ENCODE measurements at places on chromosomes 7 and 10.
A peak's percentile ranks its signal among the peaks of the same experiment; 100 is the strongest.

DNA sequence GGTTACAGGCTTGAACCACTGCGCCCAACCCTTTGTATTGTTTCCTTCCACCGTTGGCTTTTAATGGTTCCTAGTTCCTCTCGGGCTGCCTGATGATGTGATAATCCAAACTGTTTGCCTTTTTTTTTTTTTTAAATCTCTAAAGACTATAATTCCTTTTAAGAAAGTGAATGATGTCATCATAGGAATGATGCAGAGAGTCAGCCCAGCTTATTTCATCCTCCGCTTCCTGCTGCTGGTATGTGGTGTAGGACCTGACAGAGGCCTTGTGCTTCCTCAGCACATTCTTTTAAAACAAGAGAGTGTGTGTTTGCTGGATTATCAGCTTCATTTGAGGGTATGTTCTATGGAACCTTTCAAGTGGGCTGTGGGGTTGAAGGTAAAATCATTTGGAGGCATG, 241.4 kb downstream of the LRMDA start:
- no peak for DNase-seq

DNA sequence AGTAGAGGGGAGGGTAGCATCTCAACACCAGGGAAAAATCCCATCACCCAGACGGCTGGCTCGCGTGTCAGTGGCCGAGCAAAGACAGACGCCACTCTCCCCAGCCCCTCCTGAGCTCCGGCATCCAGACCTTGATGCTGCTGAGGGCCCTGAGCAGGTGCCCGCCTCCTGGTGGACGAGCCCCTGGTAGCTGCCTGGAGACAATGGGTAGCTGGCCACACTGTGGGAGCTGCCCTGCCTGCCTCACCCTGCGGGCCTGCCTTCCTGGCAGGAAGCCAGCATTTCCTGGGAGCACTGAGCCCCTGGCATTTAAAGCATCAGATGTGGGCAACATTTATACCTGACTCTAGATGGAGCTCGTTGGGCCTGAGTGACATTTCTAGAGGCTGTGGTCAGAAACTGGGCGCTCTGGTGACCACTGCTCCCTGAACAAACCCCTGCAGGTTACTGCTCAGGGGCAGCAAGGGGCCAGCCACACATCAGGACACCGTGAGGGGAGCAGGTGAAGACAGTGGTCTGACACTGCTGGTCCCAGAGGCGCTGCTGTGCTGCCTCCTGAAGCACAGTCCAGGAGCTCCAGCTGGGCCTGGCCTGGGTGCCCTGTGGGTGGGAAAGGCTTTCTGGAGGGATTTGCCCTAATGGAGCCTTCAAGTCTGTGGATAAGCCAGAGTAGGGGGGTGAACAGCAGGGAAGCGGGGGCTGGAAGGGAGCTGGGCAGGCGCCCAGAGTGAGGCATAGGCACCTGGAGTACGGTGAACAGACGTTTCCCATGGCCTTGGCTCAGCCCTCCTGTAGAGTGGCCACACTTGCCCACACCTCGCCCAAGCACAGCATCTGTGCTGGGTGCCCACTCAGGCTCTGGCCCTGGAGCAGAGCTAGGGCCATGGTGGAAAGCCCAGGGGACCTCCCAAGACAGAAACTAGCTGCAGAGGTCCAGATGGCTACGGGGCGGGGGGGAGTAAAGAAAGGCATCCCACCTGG, 138.7 kb downstream of the MAPK8 start:
- no peak for DNase-seq

DNA sequence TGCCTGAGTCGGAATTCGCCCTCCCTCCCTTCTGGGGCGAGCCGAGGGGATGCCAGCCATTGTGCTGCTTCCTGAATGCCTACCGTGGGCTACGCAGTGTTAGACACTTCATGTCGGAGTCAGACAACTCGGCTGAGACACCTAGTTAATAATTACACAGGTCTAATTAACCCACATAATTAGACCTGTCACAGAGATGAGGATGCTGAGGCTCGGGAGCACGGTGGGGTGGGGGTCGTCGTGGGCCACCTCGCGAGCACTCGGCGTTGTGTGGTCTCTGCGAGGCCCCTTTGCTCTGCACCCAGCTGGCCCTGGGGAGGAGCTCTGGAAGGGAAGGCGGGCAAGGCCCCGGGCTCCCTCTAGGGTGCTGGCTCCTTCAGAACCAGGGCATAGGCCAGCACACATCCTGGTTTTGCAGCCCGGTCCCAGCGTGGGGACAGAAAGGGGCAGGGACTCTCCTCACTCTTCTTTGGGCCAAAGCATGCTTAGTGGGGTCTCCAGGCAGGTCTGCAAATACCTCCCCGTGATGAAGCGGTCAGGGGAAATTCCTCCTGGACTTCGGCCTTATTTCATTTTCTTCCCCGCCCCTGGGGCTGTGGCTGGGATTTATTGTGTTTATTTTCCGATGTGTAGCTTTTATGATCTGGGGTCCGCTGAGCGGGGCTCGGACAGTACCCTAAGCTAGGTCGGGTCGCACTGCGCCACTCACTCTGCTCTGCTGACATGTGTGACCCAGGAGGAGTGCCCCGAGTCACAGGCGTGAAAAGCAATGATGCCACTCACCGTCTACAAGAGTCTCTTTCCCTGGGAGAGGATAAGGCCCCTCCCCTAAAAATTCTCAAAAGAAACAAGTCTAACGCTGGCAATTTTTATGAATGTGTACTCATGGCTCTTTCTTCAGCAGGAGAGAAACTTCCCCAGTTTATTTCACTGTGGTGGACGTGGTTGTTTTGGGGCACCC, 4.9 kb upstream of the FOXL3 start:
- no peak for DNase-seq

DNA sequence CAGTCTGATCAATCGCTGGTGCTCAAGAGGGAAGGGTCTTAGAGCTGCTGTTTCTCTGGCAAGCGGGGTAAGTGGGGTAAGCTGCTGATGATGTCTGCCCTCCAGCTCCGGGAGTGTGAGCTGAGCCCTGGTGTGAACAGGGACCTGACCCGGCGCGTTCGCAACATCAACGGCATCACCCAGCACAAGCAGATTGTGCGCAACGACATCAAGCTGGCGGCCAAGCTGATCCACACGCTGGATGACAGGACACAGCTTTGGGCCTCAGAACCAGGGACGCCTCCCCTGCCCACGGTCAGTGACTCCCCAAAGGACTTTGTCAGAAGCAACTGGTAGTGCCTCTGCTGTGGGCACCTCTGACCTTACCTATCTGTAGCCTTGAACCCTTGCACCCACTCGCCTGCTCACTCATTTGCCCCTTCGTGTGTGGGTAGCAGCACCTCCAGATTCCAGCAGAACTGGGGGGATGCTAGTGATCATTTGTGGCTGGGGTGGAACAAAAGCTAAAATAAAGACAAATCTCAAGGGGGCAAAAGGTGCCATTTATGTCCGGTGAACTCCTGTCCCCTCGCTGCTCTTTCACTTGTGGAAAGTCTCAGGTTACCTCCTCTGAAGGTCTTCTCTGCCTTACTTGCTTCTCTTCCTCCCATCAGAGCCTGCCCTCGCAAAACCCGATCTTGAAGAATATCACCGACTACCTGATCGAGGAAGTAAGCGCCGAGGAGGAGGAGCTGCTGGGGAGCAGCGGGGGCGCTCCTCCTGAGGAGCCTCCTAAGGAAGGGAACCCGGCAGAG, 3.2 kb downstream of the UFSP1 start:
- no peak for DNase-seq

DNA sequence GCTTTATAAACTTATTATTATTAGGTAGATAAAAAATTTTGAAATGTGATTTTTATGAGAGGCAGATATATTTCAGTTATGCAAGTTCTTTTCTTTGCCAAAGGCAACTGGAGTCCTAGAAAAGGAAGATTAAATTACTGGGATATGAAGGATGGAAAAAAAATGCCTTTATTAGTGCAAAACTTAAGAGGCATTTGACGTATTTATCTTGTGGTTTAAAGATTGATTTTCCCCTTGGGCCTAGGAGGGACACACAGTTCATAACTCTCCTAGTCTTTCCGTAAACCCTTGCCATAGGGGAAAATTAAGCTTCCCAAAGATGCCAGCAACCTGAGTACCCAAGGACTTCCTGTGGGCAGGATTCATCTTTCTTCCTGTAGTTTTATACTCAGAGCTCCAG, 3.1 kb upstream of the STEAP4 start:
- DNase-seq, result no peak

GRCh38 chr10:84715911-84716310, 387.5 kb downstream of the CCSER2 start:
- peak; percentile 58 for DNase-seq

GRCh38 chr7:31307972-31308371, 32.6 kb downstream of the NEUROD6 start:
- DNase-seq, result no peak

- DNase-seq, result peak; percentile 62
Measured at GRCh38 chr10:29734962-29735627, 100.3 kb upstream of the SVIL start.

DNA sequence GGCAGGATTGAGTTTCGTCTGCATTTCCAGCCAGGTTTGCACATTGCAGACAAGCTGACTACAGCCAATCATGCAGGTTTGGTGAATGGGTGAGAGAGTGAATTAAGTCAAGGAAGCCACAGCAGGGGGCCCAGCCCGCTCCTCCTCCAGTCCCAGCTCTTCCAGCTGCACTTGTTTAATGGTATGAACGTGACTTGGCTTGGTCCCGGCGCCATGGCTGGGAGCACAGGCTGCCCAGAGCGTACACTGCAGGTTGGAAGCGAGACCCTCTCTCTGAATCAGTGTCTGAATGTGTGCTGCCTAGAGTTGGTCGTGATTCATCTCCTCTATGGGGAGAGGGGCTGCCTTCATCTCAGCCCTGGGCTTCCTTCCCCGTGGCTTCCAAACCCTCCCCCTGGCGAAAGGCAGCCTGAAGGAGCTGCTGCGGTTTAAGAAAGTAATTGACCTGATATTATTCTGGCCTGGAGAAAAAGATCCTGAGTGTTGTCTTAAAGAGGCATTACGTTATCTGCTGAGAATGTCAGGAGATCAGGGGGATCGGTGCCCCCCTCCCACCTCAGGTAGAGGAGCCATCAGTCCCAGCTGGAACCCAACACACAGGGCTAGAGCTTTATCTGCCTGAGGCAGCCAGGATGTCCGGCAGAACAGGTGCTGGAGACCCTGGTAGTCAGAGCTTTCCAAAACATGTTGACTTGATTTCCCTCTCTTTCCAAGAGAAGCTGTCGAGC, 132.1 kb downstream of the COL26A1 start:
- no peak for DNase-seq
